ENCODE measurements at places on chromosomes 5 and 9. TPM values are rescaled to one million over a fixed set of nuclear protein-coding genes. Genes with fewer than 3 reads are reported as not detected.

TIMD4 gene
- not detected for total RNA-seq

GRCh38 chr5:110478895-110479294, 247.6 kb downstream of the TMEM232 start:
- no peak for DNase-seq
- H3K36me3 ChIP-seq, result no peaks in the 10 kb centered on the region
- H3K27ac ChIP-seq, result no peak overlapping the region

FCHO2 gene
- 32.9 TPM for total RNA-seq

DNA sequence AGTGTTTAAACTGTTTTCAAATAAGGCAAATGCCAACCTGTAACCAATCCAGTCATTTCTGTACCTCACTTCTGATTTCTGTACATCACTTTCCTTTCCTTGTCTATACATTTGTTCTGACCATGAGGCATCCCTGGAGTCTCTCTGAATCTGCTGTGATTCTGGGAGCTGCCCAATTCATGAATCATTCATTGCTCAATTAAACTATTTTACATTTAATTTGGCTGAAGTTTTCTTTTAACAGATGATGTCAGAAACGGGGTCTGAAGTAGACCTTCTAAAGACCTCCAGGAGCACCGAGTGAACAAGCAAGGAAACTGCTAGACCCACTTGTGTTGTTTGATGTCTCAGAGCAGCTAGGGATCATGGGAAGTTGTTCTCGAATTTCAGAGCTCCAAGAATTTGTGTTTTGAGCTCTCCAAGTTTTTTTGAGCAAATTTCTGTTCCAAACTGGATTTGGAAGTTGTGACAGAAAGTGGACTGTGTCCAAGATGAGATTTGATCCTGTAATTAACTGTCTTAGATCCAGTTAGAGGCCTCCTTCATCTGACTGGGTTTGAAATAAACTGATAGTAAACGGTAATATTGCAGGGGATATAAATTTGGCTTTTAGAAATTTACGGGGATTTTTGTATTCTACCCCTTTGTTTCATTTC, 490.8 kb upstream of the ST8SIA4 start:
- DNase-seq, result no peak
- no peak overlapping the region for H3K4me3 ChIP-seq
- no peak overlapping the region for H3K27ac ChIP-seq
- H3K4me1 ChIP-seq, result no peaks in the 10 kb centered on the region
- no peaks in the 10 kb centered on the region for H3K36me3 ChIP-seq

DNA sequence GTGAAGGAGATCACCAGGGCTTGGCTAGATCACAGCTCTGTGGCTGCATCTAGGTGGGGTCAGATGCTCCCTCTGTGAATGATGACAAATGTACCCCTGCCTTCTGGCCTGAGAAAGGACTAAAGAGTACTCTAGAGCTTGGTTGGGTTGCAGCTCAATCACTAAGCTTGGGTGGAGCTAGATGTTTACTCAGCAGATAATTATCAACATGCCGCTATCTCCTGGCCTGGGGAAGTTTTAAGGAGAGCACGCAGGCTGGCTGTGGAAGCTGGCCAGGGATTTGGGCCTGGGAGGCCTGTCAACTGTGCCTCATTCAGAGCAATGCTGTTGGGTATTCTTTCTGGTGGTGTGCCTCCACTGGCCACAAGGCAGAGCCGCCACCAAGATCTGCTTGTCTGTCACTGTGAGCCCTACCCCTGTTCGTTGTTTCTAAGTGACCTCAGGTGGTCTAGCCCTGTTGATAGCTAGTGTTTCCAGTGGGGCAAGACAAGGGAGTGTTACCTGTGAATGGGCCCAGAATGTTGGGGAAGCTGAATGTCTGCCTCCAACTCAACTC, 181.7 kb downstream of the ADGRV1 start:
- H3K36me3 ChIP-seq, result no peaks in the 10 kb centered on the region
- no peak for DNase-seq
- H3K27ac ChIP-seq, result no peak overlapping the region
- H3K27me3 ChIP-seq, result no peaks in the 10 kb centered on the region
- no peak overlapping the region for H3K4me3 ChIP-seq

PDE8B gene
- total RNA-seq, result 5.9 TPM

IL9 gene
- total RNA-seq, result not detected

DNA sequence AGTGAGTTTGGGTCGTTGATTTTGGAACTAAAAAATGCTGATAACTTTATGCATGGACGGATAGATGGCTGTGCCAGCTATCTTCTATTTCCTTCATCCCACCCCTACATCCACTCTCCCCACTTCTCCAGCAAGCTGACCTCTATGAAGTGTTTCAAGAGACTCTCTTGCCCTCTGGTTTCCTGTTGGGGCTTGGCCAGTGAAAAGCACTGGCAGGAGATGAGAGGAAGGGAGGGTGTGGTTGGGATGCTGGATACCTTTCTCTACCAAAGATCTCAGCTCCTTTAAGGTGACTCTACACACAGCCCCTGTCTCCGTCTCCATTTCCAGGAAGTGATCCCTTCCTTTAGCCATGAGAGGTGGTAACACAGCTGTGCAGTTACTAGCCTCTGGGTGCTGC, 30.0 kb upstream of the JMY start:
- no peak overlapping the region for H3K27ac ChIP-seq
- H3K4me3 ChIP-seq, result no peak overlapping the region

C5orf46 gene
- total RNA-seq, result not detected

DNA sequence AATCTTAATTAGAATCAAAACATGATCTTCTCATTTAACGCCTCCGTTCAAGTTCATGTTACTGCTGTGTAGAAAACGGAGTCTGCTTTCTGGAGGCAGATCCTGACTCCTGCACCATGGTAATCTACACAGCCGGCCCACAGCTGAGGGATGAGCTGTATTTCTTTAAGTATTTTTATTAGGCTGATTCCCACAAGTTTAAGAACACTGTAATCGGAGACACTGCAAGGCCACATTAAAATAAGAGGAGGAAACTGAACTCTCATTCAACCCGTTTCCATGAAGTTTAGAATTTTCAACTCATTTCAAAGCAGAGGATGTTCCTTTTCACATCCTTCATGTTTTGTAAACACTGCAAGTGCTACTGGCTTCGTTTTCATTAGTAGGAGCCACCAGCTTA, 372.2 kb downstream of the NFIB start:
- H3K27ac ChIP-seq, result no peak overlapping the region
- DNase-seq, result no peak
- H3K27me3 ChIP-seq, result no peaks in the 10 kb centered on the region
- H3K4me1 ChIP-seq, result no peaks in the 10 kb centered on the region
- no peaks in the 10 kb centered on the region for H3K36me3 ChIP-seq

PGM5 gene
- 102 TPM for total RNA-seq

- no peaks in the 10 kb centered on the region for H3K27me3 ChIP-seq
- no peak overlapping the region for H3K4me3 ChIP-seq
- H3K27ac ChIP-seq, result no peak overlapping the region
- no peaks in the 10 kb centered on the region for H3K36me3 ChIP-seq
These were observed 83.0 kb downstream of the GRIA1 start for GRCh38 chr5:153573326-153574033.

MACIR gene
- 6.9 TPM for total RNA-seq

CCIN gene
- total RNA-seq, result not detected

DNA sequence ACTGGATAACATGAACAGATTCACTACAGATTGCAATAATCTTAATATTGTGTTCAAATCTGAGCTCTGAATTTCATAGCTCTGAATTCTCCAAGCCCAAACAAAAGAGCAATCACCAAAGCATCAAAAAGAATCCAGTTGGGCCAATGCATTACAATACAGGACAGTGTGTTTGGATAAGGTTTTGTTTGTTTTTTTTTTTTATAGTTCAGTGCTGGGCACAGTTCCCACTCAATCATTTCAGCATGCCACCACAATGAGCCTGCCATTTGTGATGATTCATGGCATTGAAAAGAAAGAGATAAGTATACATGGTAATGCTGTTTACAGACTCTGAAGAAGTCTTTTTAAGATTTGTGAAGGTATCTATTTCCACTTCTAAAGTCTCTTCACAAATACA, 1.7 kb upstream of the HTR1A start:
- no peak overlapping the region for H3K4me3 ChIP-seq
- H3K4me1 ChIP-seq, result no peaks in the 10 kb centered on the region
- DNase-seq, result no peak
- no peaks in the 10 kb centered on the region for H3K36me3 ChIP-seq
